Hippocampal formation (tissue), 2 donors: ENCODE measurements at places on chromosomes 1 and 21.
A peak's percentile ranks its signal among the peaks of the same experiment; 100 is the strongest.

- peak; percentile 34 for DNase-seq
Measured at GRCh38 chr1:232704694-232705680, 75.1 kb upstream of the SIPA1L2 start.

DNA sequence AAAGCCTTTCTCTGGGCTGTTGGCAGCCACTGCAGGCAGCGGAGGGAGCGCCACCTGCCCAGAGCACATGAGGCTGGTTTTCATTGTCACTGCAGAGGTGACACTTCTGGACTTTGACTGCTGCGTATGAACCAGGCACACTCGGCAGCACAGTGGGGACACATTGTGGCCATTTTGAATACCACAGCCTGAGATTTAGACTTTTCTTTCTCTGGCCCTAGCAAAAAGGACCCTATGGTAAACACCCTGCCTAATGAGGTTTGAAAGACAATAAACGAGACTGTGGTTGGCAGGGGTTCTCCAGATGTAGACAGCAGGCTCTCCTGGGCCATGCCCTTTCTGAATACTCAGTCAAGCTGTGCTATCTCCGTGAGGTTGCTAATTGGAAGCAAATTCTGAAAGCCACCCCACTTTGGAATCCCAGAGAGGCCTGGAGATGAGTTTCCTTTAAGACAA, 12.0 kb upstream of the KCNE2 start:
- peak; percentile 71 for DNase-seq

- peak; percentile 59 for DNase-seq
Measured at GRCh38 chr1:201718346-201719202, 110.4 kb upstream of the IPO9 start.

- DNase-seq: no peak
Measured at GRCh38 chr1:99992760-99993467, 23.1 kb downstream of the SLC35A3 start.

- no peak for DNase-seq
Measured at GRCh38 chr1:185300152-185300551, 16.9 kb downstream of the IVNS1ABP start.

DNA sequence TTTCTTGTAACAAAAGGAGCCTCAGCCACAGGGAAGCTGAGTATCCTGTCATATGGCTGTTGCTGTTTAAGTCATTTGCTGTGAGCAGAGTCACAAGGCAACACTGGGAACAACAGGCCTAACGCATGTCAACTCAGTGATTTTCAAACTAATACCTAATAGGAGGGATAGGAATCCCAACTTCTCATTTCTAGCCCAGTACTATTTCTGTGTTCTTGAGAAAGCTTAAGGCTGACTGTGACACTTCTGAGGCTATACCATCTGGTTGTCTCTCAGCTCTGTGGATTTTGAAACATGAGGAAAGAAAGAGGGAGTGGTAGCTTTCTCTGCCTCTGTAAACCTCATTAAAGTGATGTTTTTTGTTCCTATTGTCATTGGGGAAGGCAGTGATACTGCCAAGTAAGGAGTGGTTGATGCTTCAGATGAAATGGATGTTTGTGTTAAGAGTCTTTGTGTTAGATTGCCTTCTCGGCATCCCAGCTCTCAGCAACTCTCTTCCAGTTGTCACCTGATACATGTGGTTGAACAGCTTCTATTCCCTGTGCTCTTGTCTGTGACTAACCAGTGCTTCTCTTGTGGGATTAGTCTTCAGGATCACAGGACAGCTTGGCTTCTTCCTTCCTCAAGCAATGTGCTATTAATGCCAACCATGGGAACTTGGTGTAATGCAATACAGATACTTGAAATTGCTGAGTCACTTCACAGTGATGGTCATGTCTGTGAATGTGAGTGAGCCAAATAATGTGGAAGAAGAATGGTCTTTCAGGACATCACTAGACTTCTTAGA, 166.8 kb upstream of the IVNS1ABP start:
- DNase-seq: no peak

DNA sequence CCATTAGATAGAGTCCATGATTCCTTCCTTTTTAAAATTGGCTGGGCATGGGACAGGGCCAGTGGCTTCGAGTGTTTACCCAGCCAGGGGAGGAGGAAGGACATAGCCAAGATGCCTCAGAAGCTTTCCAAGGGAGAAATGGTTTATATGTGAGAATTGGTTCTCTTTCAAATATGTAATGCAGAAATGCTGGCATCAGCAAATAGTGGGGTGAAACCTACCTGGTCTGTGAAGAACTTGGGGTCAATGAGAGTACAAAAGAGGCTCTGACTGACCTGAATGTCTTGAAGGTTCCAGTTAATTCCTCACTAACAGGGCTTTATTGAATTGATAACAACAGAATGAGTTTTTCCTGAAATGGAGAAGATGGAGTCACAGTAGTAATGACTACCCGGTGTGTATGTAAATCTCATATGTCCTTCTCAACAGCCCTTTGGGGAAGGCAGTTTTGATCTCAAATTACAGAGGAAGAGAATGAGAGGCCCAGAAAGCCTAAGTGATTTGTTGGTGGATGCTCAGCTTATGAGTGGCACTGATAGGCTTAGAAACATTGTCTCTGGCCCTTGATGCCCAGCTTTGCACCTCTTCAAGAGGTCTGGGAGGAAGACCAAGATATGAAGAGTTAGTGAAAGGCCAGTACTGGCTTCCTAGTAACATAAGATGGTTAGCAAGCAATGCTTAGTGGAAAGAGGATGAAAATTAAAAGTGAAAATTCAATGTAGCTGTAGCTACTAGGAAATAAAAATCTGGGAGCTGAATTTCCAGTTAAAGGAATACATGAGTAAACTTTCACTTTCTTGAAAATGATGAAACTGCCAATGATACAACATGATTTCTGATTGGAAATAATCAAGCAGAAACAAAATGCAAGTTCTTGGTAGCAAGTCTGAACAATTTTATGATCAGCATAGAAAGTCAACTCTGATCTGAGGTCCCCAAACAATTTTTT, 2.7 kb downstream of the ATF3 start:
- DNase-seq: no peak

DNA sequence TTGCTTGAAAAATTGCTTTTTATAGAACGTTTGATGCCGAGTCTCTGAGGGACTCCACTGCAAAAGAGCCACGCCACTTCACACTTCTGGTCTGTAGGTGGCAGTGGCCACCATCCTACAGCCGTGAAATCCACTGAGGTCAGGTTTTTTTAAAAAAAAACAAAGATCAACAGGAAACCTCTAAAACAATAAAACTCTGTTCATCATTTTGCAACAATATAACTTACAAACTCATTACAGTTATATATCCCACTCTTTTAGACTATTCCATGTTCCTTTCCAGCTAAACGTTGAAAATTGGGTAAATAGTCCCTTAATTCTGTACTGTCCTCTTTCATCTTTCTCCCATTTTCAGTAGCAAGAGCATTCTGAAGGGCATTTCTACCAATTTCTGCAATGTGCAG, 64.6 kb upstream of the FMN2 start:
- peak; percentile 26 for DNase-seq

- DNase-seq: no peak
Measured at GRCh38 chr1:71640116-71640515, 559.3 kb upstream of the ZRANB2 start.

- no peak for DNase-seq
Measured at GRCh38 chr1:26696654-26697430, 1.0 kb downstream of the ARID1A start.

DNA sequence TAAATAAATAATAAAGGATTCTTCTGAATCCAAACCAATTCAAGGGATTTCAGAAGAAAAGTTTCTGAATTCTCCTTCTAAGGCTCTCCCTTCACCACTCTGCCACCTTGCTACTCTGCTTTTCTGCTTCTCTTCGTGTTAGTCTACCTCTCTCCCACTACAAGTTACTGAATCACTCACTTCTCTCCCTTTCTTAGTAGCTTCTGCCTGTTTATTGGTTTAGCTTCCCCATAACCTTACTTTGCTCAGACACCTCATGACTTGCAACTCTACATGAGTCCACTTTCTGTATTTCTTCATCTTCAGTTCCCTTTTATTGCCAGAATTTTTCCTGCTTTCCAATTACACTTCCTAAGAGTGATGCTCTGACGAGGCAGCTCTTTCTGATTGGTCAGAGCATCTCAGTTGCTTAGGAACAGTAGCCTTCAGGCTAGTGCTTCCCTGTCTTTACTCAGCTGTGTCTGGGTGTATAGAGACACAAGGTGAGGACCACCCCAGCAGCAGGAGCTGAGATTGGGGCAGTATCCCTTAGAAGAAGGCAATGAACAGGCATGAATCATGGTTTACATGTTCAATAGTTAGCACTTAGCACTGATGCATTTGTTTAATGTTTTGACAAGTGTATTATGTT, 144.6 kb downstream of the SLC30A10 start:
- no peak for DNase-seq
